ENCODE measurements at places on chromosomes 11 and 22.

DNA sequence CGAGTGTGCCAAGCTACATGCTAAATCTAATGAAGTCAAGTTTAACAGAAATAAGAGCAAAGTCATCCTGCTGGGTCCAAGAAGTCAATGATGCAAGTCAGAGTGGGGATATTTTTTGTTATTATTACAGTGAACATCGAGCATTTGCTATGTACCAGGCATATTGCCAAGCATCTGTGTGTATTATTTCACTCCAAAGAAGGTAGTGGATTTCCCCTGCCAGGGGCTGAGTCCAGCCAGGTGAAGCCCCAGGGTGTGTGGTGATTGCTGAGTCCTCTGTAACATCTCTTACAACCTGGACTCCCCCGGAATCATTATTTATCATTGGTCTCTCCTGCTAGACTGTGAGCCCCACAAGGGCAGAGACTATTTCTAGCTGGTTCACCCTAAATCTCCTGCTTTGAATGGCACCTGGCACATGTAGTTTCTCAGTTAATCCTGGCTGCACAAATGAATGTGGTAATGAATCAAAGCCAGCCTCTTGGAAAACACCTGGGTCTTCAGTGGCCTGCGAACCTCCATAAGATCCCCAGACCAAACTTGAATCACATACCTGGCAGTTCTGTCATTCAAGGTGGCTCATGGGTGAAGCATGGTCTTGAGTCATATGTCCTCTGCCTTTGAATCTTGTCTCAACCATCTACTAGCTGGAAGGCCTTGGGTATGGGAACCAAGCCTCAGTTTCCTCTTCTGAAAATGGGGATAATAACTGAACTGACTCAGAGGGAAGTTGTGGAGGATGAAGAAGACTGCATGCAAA lies 549.2 kb downstream of the MIAT start:
- DNase-seq: no peak

DNA sequence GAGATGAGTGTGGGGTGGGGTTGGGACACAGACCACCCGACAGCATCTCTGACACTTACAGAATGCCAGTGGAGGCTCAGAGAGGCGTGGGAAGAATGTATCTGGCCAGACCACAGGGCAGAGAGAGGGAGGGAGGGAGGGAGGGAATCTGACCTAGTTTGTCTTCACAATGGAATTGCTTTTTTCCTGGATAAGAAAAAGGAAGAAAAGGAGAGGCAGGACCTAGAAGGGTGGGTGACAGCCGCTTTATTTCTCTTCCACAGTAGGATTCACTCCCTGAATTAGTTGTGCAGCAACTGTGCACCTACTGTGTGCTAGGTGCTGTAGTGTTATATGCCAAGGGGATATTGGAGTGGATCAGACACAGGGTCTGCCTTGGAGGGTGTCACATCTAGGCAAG lies 3.7 kb downstream of the KCNK4 start:
- DNase-seq: no peak

- DNase-seq: no peak
These were observed 140.5 kb downstream of the MIAT start for GRCh38 chr22:26797910-26798309.

DNA sequence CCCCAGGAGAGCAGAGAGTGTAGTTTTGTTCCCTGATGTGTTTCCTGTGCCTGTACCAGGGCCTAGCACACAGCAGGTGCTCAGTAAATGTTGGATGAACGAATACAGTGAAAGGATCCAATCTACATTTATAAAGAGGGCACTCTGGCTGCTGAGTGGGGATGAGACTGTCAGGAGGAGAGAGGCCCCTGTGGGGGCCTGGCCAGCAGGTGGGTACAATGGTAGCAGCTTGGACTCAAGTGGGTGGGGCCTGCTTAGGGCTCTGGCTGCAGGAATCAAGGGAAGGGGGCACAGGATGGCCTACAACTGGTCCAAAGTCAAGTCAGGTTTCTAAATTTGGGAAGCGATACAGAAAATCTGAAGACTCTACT lies 156.6 kb upstream of the GRK3 start:
- no peak for DNase-seq

DNA sequence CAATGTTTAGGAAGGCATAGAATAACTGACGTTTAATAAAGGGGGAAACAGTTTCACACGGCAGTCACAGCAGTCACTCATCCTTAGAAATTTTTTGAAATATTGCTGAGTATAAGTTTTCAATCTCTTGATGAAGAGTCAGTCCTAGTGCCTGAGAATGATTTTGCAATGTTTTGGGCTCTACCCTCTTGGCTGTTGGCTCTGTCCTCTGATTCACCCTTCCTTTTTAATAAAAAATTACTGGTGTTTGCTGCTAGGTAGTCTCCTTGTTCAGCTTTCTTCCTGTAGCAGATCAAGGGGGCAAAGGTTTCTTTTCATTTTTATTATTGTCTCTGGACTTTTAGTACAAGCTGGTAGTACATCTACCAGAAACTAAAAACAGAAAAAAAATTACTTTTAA lies 194.3 kb upstream of the ANO3 start:
- DNase-seq: no peak

DNA sequence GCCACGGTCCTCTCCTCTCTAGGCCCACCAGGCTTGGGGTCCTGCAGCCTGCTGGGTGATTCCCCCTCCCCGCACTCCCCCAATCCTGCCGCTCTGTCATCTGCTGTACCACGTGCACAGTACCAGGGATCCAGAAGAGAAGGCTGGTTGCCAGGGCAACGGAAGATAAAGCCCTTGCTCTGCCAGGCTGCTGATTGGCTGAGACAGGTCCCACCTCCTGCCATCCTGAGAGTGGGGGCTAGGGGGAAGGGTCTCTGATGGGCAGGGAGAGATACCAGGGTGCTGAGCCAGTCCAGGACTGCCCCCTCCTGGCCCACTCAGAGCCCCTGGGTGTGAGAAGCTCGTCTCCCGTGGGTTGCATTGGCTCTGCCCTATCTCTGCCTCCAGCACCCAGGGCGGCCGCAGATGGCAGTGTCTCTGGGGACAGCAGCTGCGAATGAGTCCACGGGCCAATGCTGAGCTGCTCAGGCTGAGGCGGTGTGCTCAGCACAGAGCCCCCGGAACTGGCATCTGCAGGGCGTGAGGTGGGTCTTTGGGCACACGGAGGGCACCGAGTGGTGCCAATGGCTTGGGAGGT lies at the start of gene SMIM45:
Gene SMIM45, plus strand, starts transcription at position 253 of the 577 bp plus-strand sequence.
- DNase-seq: no peak

DNA sequence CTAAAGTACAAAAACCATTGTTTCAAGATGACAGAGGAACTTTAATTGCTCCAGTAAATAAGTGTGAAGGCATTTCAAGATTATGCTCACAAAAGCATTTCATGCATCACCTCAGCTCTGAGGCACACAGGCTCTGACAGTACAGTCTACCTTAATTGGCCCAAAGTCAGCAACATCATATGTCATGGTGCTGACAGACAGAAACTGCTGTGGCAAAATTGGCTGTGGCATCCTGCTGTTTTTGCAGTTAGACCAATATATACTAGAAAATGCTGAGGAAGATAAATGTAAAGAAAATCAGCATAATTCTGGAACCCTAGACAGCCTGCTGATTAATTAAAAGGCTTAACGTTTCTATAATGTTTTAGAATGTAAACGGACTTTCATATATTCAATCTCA lies 34.9 kb upstream of the PPP2R1B start:
- no peak for DNase-seq

- no peak for DNase-seq
These were observed 213.1 kb downstream of the INSC start for GRCh38 chr11:15327786-15328231.

- no peak for DNase-seq
These were observed 932 bp downstream of the IRAG1 start for GRCh38 chr11:10692531-10693115.

GRCh38 chr22:24878969-24879368 lies 67.5 kb downstream of the LHFPL7 start:
- no peak for DNase-seq

- no peak for DNase-seq
These were observed 71.0 kb downstream of the BRD1 start for GRCh38 chr22:49756676-49757075.

DNA sequence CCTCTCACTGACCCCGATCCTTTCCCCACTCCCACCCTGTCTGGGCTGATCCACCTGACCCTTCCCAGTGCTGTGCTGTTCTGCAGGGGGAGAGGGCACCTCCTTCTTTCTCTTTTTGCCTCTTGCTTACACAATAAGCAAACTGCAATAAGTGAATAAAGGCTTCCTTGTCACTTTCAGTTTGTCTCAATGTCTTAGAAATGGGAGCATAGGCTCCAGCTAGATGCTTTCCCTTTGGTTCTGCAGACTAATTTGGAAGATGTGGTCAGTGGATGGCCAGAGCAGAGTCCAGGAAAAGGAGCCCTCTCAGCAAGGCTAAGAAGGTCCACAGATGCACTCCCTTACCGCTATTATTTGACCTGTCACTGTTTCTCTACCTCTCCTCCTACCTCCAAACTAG lies 9.4 kb downstream of the OR8B12 start:
- DNase-seq: no peak

- no peak for DNase-seq
These were observed 8.3 kb downstream of the SF3A1 start for GRCh38 chr22:30348404-30348803.

GRCh38 chr11:88320149-88320559 lies 17.4 kb downstream of the CTSC start:
- no peak for DNase-seq

- DNase-seq: no peak
These were observed 99.0 kb downstream of the BRD1 start for GRCh38 chr22:49728570-49729271.

GRCh38 chr22:26615830-26616435 lies 1.9 kb downstream of the CRYBB1 start:
- DNase-seq: no peak

DNA sequence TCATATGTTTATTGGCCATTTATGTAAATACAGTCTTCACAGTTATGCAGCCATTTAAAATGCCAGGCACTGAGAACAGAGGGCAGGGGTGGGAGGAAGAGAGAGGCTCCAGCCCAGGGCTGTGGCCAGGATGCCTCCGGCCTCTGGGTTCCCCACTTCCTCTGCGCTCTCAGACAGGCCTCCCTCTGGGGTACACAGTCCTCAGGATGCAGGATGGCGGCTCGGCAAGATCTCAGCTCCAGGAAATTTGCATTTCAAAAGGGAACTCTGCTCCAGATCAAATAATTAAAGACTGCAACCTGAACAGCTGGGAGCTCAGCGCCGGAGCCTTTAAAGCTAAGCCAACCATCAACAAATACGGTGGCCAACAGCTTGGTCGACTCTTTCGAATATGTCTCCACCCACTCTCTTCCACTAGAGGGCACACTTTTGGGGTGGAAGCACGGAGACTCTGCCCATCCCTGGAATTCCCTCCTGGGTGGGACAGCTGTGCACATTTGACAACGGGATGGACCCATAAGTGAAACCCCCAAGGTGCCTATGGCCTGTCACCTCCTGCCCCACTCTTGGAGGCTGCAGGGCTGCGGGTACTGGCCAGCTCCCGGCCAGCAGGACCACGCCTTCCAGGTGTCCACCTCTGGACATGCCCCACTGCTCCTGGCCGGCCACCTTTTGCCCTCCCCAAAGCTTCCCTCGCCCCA lies 1044.7 kb downstream of the BRD1 start:
- no peak for DNase-seq

DNA sequence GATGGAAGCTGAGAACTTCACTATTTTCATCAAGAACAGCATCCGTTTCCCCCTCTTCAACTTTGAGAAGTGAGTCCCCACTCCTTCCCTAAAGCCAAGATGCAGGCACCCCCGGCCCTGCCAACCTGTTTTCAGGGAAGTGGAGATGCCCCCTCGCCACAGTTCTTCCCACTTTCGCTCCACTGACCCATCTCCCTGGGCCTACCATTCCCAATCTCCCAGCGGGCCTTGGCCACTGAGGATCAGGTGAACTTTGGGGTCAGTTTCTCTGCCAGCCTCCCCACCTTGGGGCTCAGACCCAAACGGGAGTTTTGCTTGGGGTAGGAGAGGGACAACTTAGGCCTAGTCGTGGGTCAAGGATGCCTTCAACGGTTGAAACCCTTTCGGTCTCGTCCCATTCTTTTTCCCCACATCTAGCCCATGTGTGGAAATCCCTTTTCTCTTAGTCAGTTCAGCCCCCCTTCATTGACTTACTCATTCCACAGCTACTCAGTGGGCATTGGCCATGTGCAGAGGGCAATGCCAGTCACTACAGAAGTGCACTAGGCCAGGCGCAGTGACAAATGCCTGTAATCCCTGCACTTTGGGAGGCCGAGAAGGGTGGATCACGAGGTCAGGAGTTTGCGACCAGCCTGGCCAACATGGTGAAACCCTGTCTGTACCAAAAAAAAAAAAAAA lies 10.6 kb downstream of the P2RX3 start:
- DNase-seq: no peak

DNA sequence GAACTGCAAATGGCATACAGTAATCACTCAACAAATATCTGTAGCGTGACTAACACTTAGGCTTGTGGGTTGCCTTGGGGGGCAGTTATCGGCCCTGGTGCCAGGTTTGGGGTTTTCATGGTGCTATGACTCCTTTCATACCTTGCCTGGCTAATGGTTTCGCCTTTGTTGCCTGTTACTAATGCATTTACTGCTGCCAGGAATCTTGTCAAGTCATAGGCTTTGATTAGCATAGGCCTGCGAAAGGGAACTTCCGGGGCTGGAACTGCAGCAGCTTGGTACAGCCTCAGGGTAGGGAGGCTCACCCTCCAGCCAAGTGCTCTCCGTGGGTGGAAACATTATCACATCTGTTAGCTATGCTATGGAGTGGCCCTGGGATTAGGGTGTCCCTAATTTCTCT lies 13.2 kb downstream of the SLC25A18 start:
- no peak for DNase-seq

GRCh38 chr22:25545672-25546071 lies 18.8 kb upstream of the GRK3 start:
- no peak for DNase-seq

GRCh38 chr11:10522276-10522675 lies 18.7 kb downstream of the RNF141 start:
- DNase-seq: no peak

DNA sequence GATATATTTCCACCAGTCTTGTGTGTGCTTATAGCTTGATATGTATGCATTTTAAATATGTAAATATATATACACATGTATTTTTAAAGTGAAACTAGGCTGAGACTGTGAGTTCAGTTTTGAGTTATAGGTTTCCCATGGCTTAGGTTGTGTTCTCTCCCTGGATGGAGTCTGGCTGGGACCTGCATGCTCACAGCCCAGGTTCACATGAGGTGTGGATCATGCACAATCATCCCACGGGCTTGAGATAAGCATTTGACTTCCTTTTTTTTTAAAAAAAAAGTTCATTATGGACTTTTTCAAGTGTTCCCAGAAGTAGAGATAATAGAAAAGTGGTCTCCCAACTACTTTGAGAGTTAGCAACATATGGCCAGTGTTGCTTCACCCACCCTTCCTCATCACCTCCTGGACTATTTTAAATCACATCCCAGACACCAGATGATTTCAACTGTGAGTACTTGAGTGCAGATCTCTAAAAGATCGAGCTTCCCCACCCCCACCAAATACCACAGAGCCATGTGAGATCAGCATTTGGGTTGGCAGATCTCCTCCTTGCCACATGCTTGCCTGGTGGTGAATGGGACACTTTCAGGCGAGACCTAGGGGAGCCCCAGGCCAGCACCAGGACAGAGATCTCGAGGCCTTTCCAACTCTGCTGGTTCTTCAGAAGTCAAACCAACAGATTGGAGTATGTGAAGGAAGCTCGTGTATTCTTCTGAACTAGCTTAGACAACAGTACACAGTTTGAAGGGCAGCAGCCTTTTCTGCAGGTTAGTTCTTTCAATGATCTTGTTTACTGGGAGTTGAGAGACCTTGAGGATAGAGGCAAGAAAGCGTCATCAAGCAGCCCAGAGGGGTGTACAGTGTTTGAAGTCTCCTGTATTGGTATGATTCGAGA lies 15.9 kb downstream of the MED15 start:
- no peak for DNase-seq

- no peak for DNase-seq
These were observed 12.9 kb downstream of the NAV2 start for GRCh38 chr11:19725379-19726079.

Data from stimulated activated CD8-positive, alpha-beta memory T cell treated with anti-CD3 and anti-CD28 coated beads, Interleukin-15, amount 100 ng/mL, for 4 hours (primary cell).